Esophagus squamous epithelium (tissue), 5 donors: ENCODE measurements at places on chromosomes 6 and 20.

GRCh38 chr20:49348563-49348962, 70.7 kb upstream of the ZNFX1 start:
- DNase-seq: no peak

DNA sequence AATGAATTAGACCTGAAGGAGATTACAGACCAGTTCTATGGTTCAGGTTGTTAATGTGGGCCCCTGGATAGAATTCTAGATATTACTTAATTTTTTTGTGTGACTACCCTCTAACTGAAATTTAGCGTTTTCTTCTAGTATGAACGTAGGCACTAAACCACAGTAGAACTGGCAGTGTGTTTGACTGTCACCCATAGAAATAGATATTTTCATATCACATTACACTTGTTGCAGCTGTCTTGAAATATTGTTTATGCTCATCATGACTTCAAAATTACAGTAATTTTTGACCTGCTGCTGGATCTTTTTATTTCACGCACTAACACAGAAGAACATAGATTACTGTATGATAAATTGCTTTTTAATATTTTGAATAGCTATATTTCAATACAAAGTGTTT, 31.6 kb downstream of the E2F3 start:
- no peak for DNase-seq

DNA sequence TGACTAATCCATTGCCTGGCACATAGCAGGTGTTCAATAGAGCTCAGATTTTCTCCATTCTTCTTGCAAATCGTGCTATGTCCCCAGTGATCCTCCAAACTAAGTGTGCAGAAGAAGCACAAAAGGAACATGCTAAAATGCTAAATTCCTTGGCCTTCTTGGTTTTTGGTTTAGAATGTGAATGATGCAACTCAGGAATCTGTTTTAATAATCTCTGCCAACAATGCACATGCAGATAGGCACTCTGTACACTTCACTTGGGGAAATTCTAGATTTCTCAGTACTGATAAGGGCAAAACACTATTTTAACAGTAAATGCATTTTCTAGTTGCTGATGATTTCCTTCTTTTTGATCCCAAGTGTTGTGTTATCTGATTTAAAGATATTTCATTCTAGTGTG, 35.2 kb downstream of the SLC22A1 start:
- no peak for DNase-seq

DNA sequence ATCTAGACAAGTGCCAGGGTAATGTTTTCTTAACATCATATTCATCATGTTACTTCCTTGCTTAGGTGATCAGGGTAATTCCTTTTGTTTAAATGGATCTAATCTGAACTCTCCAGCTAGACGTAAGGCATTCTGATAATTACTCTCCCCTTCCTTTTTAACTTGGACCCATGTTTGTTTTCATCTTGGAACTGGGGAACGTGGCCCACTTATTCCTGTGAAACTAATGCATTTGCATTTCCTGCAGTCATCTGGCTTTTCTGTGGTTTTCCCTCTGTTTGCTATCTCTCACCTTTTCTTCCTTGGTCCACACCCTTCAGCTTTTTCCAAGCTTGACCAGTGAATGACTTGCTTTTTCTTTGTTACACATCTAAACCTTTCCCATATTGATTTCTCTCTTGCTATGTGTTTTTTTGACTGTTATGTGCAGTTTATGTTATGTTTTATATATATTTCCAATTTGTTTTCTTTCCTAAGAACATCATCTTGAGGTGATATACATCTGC, 33.3 kb downstream of the SLX4IP start:
- no peak for DNase-seq
